ENCODE measurements at places on chromosomes 5 and 9.

- no peak for DNase-seq
These were observed 127.1 kb downstream of the ADAMTSL1 start for GRCh38 chr9:18601026-18601425.

DNA sequence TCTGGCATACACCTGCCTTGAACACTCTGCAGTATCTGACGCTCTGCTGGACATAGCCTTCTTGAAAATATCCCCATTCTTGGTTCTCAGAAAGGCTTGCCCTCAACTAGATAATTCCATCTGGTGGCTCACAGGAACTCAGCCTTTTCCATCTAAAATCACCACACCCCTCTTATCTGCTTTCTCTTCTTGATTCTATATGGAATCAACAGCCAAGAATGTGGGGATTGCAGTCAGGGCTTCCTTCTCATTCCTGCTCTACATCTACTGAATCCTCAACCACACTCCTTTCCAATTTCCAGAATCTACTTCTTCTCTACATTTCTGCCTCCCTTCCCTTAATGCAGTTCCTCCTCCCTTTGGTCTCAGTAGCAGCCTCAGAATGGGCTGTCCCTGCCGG lies 170.1 kb downstream of the SEMA5A start:
- DNase-seq = no peak

GRCh38 chr5:108739906-108740305 lies 7.8 kb upstream of the FER start:
- DNase-seq = no peak

GRCh38 chr5:56078278-56079156 lies 83.8 kb upstream of the IL6ST start:
- no peak for DNase-seq

GRCh38 chr5:156685481-156685880 lies 164.6 kb upstream of the PPP1R2B start:
- DNase-seq = no peak

Measured in HuH-7 (cell line).